Left ventricle myocardium superior (tissue), 1 donor: ENCODE measurements at places on chromosomes 7 and 10. TPM values are rescaled to one million over a fixed set of nuclear protein-coding genes. Genes with fewer than 3 reads are reported as not detected.

- no peak for DNase-seq
Measured at GRCh38 chr7:76198202-76198601, 3.5 kb upstream of the SRRM3 start.

Gene CSTF2T
- total RNA-seq: 21.3 TPM

Gene C1GALT1
- total RNA-seq: 19.4 TPM

GRCh38 chr7:25636168-25636567 lies 407.9 kb upstream of the NPVF start:
- DNase-seq: no peak

- peak; percentile 3 for DNase-seq
Measured at GRCh38 chr7:158378978-158379377, 208.6 kb downstream of the PTPRN2 start.

- DNase-seq: no peak
Measured at GRCh38 chr10:44635176-44635575, 250.3 kb upstream of the CXCL12 start.

Gene FZD1
- total RNA-seq: 12.1 TPM

Gene SPDYE1
- not detected for total RNA-seq

DNA sequence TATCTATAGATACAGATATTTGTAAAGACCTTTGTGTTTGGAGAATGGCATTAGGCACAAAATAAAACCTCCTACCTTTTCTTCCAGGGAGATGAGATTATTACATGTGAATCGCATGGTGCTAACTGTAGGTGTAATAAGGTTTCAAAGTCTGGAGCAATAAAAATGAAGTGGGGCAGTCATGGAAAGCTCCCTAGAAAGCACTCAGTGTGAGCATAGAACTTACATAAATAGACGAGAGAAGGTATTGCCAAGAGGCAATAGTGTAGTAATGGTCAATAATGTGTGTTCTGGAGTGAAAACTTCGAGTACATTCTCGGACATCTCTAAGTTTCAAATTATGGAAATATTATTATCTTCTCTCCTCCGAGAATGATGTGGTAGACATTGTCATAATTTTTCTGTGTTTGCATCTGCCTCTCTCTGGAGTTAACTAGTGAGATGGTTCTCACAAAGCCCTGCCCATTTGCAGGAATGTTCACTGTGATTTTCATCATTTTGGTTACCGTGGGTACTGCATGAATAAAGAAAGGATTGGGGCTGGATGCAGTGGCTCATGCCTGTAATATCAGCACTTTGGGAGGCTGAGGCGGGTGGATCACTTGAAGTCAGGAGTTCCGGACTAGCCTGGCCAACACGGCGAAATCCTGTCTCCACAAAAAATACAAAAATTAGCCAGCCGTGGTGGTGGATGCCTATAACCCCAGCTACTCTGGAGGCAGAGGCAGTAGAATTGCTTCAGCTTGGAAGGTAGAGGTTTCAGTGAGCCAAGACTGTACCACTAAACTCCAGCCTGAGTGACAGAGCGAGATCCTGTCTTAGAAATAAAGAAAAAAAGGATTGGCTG lies 10.6 kb downstream of the VIM start:
- no peak for DNase-seq
